ENCODE measurements at places on chromosomes 5 and 9.

DNA sequence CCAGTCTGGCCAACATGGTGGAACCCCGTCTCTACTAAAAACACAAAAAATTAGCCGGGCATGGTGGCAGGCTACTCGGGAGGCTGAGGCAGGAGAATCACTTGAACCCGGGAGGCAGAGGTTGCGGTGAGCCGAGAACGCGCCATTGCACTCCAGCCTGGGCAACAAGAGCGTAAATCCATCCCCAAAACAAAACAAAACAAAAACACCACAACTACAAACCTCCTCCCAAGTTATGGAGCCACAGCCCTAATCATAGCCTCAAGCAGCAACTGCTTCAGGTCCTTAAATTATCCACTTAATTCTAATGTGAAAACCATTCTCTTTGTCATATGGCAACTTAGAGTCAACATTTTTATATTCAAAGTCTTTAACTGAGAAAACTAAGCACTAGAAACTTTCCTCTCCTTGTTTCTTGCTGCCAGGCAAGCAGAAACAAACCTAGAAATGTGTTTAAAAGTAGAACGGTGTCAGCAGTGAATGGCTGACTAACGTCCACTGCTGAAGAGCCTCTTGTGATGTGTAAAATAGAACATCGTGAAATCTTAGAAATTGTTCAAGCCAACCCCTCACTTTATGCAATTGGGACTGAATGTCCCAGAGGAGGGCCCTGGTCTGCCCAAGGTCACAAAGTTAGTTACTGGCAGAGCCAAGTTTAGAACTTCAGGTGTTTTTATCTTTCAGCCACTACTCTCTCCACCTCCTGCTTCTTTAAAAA is 5.7 kb downstream of the TMEM245 start:
- no peak for DNase-seq

DNA sequence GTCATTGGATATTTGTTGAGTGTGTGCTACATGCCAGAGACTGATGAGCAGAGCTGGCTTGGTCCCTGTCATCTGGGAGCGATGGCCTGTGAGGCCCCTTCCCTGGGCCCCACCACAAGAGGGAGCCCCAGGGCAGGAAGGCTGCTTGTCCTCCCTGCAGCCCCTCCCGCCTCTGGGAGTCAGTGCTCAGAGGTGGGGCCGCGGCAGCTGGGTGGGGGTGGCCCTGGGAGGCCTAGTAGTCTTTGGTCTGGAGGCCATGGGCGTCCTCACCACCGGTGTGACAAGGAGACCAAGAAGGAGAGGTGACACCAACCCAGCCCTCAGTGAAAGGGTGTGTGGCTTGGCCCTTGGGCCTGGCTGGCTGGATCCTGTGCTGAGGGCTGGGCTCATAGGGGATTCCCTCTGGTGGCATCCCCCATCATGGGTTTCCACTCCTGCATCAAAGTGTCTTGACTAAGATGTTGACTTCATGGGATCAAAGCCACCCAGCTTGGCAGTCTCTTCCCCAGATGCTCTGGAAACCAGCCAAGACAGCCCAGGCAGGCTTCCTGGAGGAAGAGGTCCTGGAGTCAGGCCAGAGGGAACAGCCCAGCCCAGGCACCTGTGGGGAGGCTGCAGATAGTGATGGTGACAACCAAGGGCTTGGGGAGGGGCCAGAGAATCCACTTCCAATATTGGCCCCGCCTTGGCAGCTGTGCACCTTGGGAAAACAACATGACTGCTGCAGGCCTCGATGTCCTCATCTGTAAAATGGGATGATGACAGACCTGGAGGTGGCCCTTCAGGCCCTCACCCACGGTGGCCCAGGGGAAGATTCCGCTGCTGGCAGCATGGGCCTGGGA is 166.7 kb downstream of the GAPVD1 start:
- no peak for DNase-seq

DNA sequence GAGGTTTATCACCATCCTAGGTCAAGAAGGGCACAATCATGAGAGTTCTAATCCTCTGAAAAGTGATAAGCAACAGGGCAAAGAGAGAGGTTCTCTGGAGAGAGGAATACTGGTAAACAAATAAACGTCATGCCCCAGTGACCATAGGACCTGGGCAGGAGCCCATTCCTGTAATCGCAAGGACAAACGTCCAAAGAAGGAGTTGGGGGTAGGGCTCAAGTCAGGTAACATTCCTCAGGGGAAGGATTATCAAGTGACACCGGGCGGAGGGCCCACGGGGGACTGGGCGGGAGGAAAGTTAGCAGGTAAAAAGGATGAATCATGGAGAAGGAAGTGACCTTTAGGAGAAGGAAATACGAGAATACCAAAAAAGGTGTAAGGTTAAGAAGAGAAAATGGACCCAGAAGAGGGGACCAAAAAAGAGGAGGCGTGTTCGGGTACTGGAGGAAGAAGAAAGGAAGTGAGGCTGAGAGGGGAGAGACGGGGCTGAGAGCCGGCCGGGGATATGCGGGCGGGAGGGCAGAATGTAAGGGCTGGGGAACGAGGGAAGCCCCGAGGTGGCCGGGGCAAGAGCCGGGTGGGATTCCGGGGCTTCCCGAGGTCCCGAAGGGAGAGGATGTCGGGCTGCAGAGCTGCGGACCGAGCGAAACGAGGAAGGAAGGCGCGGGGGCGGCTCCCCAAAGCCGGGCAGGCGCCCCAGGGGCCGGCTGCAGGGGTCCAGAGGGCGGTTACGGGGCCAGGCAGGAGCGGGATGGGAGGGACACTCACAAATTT is 583 bp downstream of the DIAPH1 start:
- DNase-seq = peak; percentile 83

- DNase-seq = no peak
Observed at GRCh38 chr9:117671468-117671867, 32.7 kb upstream of the TLR4 start.

DNA sequence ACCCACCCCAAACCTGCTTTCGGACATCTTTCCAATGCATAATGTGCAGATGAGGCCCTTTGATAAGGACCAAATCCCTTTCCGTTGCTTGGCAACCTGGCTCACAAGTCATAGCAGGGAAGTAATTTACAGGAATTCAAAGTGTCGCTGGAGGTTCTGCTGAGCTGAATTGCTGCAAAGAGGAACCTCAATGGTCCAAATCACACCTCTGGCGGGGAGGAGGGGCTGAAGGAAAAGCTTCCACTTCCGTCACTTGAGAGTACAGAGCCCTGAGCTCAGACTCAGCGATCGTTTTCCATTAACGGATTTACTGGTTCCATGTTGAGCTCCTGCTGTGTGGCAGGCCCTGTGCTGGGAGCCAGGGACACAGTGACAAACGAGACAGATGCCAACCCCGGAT is 99.3 kb downstream of the KCNIP1 start:
- DNase-seq = no peak

DNA sequence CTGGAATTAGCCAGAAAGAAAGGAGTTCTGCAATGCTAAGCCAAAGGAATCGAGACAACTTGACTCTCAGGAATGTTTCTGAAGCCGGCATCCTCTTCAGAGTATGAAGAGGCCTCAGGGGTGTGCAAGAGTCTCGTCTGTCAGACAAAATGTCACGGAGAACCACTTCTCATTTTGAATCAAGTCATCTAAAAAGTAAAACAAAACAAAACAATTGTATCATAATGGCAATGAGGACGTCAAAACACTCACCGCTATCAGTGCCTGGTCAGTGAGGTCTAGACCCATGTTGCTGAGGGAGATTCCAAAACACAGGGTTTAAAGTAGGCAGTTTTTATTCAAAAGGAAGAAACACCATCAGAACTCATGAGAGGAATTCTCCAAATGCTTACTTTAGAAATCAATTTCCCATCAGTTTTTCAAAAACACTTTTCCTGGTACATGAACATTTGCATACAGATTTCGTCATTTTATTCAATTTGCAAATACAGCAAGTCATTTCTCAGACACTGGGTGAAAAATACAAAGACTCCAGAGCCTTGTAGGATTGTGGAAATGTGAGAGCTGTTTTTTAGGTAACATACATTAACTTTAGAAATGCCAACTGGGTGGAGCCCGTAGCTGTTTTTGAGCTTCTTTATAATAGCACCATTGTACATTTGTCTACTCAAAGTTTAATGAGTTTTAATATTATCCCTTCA is 89.5 kb upstream of the MAP3K1 start:
- DNase-seq = no peak

DNA sequence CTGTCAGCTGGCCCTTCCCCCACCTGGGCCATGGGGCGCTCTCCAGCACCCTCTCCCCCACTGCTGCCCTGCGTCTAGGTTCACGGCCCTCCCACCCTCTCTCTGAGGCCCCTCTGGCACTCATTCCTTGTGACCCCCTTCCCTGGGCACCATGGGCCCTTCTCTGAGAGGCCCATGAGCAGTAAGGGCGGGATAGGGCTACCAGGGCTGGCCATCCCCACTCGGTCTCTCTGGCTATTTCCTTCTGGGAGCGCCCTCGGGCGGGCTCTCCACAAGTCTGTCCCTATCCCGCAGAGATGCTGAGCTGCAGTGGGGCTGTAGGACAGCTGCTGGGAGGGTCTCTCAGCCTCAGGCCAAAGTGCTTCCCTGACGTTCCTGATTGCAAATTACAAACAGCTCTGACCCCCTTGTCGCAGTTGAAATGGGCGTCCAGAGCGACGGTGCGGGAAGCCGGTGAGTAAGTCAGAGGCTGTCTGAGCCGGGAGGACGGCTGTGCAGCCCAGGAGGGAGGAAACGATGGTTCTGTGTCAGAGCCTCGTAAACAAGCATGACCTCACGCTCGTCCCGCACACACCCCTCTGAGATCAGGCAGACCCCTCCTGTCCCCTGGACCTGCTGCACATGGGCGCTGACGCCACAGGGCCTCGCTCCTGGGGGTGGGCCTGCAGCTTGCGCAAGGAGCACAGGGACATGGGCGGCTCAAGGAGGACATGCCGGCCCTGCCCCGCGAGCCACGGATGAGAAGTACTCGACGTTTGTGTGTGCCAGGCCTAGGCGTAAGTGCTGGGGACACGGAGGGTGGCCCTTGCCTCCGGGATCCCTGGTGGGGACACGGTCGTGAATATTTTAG is 36.3 kb upstream of the GFPT2 start:
- DNase-seq = no peak

DNA sequence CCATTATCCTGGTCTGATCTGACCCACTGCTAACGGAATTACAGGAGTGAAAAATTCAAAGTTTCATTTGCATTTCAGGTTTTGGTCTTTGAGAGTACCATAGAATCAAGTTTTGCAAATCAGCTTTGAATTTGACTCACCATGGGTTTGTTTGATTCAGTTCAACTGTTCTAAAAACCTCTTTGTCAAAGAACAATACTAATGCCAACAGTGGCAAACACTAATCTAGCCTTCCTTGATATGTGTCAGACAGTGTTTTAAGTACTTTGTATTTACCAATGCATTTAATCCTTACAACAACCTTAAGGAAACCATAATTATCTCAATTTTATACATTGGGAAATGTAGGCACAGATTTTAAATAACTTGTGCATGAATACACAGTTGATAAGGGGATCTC is 10.1 kb upstream of the FSD1L start:
- DNase-seq = no peak

GRCh38 chr9:4349816-4350418 is 50.0 kb upstream of the GLIS3 start:
- no peak for DNase-seq

- DNase-seq = no peak
Observed at GRCh38 chr5:55495216-55495615, 39.5 kb downstream of the PLPP1 start.

DNA sequence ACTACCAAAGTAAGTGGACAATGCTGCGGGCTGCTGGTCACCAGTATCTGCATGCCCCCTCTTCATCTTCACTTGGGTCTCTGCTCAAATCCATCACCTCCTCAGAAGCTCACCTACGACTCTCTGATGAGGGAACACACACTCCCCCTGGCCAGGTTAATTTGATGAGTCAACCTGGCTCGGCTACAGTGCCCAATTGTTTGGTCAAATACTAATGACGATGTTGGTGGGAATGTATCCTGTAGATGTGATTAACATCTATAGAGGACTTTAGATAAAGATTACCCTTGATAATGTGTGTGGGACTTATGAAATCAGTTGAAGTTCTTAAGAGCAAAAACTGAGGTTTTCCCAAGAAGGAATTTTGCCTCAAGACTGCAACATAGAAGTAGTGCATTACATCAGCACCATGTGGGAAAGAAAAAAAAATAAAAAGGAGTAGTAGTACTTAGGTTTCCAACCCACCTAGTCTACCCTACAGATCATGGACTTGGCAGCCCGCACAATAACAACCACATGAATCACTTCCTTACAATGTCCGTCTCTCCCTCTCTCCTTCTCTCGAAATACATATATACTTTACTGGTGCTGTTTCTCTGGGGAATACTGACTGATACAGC is 467.3 kb downstream of the DNAH5 start:
- no peak for DNase-seq

- no peak for DNase-seq
Observed at GRCh38 chr5:15993919-15994318, 185.7 kb downstream of the MARCHF11 start.

- DNase-seq = no peak
Observed at GRCh38 chr5:95087816-95088317, 197.0 kb downstream of the MCTP1 start.

GRCh38 chr5:54229041-54229780 is 81.2 kb downstream of the ARL15 start:
- DNase-seq = peak; percentile 86

- DNase-seq = no peak
Observed at GRCh38 chr5:178427576-178428197, 162.5 kb downstream of the COL23A1 start.

DNA sequence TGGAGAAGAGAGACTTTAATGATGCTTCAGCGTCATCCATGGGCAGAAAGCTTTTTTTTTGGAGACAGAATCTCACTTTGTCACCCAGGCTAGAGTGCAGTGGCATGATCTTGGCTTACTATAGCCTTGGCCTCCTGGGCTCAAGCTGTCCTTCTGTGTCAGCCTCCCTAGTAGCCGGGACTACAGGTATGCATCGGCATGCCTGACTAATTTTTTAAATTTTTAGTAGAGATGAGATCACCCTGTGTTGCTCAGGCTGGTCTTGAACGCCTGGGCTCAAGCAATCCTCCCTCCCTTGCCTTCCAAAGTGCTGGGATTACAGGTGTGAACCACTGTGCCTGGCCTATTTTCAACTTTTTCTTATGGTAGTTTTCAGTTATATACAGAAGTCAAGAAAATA is 23.2 kb downstream of the SPIN1 start:
- no peak for DNase-seq

DNA sequence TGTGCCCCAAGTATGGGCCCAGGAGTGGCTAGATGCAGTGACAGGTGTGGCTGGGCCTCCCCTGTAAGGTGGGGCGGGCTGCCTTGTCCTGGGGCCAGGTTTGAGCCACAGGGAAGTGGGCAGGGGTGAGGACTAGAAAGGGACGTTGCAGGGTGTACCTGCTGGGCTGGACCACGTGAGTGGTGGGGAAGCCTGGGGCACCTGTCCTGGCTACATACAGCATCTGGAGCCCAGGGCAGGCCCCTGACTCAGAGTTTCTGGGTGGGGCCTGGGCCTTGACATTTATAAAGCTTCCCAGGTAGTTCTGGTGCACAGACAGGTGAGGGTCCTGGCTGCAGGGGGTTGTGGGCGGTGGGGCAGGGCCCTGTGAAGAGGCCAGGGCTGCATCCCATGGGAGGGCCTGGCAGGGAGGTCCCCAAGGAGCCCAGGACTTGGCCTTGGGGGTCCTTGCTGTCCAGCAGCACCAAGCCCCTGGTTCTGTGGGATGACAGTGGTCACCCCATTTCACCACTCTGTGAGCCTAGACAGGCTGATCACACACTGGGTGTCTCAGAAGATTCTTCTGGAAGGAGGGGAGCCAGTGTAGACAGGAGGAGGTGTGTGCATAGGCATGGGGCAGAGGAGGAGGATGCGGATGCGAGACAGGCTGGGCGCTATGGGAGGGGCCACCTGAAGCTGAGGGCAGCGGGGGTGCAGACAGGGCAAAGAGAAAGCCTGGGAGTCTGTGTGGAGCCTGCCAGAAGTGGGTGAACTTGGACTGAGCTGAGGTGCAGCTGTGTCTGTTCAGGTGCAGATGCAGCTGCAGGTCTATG is 94.0 kb downstream of the PHF2 start:
- DNase-seq = peak; percentile 52
